ENCODE measurements at places on chromosomes 1 and 21. TPM values are rescaled to one million over a fixed set of nuclear protein-coding genes. Genes with fewer than 3 reads are reported as not detected.
A peak's percentile ranks its signal among the peaks of the same experiment; 100 is the strongest.

The UTS2 gene
- total RNA-seq: 0.26 TPM

The SPRR5 gene
- not detected for total RNA-seq

The LCE3E gene
- total RNA-seq: not detected

DNA sequence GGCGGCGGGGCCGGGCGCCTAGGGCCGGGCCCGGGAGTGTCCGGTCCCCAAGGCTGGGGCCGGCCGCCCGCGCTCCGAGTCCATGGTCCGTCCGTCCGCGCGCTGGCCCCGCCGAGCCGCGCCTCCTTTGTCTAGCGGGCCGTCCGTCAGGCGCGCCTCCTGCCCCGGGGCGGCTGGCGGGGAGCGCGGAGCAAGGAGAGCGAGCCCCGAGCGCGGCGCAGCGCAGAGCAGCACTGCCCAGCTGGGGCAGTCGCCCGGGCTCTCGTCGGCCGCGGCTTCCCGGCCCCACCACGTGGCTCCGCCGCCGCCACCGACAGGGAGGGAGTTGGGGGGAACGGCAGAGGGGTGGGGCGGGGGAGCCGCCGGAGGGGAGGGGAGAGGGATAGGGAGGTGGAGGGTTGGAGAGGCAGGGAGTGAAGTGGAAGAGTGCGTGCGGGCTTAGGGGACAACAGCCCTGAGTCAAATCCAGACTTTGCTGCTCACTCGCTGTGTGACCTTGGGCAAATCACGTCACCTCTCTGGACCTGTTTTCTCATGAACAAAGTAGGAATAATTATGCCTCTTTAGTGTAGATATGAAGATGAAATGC lies at the start of gene NKAIN1:
NKAIN1 (minus strand) TSS at position 235 of the 589 bp plus-strand sequence. CDS start 340 bp downstream, outside the sequence.
- no peaks in the 10 kb centered on the region for H3K27me3 ChIP-seq
- no peaks in the 10 kb centered on the region for H3K4me1 ChIP-seq
- H3K4me3 ChIP-seq: no peak within 1 kb of the TSS
- peak; percentile 64 for DNase-seq
- no peaks in the 10 kb centered on the region for H3K36me3 ChIP-seq
- no peak within 1 kb of the TSS for H3K27ac ChIP-seq

- H3K36me3 ChIP-seq: no peaks in the 10 kb centered on the region
- H3K4me1 ChIP-seq: no peaks in the 10 kb centered on the region
- no peak for DNase-seq
Observed at GRCh38 chr1:44696101-44696500, 21.6 kb downstream of the ARMH1 start.

DNA sequence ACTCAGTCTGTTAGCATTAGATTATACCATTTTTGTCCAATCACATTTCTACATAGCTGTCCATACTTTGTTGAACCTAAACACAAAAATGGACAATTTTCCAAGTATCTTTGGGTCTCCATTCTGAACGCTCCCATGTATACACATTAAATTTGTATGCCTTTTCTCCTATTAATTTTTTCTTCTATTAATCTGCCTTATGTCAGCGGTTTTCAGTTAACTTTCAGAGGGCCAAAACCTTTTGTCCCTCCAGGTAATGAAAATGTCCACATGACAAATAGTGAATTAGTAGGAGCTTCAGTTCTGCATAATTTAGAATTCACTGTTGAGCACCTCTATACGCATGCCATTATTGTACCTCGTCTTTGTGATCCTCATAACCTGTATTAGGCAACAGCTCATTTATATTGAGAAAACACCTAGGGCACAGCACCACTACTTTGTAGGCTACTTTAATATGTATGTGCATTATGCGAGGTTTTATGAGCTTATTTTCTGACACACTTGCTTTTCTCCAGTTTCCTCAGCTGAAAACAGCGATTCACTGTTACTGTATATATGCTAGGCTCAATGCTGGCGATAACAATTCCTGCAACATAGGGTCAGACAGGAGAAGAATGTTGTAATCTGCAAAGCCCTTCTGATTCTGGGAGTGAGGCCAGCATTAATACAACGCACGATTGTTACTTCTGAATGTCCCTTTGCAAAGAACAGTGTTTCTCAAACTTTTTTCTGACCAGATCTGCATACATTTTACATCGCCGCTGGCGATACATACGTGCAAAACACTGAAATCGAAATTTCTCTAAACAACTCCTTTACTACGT lies 1.1 kb upstream of the ABCD3 start:
- H3K4me3 ChIP-seq: peak overlapping the region; percentile 81
- no peak for DNase-seq
- no peaks in the 10 kb centered on the region for H3K36me3 ChIP-seq
